Heart right ventricle (tissue), 16 donors: ENCODE measurements at places on chromosomes 6 and 20. TPM values are rescaled to one million over a fixed set of nuclear protein-coding genes. Genes with fewer than 3 reads are reported as not detected.

GRCh38 chr6:21598674-21599023, 5.1 kb downstream of the SOX4 start:
- DNase-seq: no peak

The RPRD1B gene
- 40.6 TPM for total RNA-seq

The IYD gene
- not detected for total RNA-seq

- no peak for DNase-seq
Observed at GRCh38 chr6:124226396-124226795, 422.7 kb downstream of the NKAIN2 start.

GRCh38 chr6:93919365-93919764, 500.0 kb upstream of the EPHA7 start:
- no peak for DNase-seq

GRCh38 chr6:13457577-13457976, 29.8 kb downstream of the GFOD1 start:
- DNase-seq: no peak

The USP49 gene
- 2.0 TPM for total RNA-seq
